MCF 10A (cell line): ENCODE measurements at places on chromosomes 7 and 10. TPM values are rescaled to one million over a fixed set of nuclear protein-coding genes. Genes with fewer than 3 reads are reported as not detected.

The PRPF18 gene
- 27.8 and 31.6 TPM in 2 replicates for total RNA-seq

The MAGI2 gene
- 0.07 and 0.20 TPM in 2 replicates for total RNA-seq

DNA sequence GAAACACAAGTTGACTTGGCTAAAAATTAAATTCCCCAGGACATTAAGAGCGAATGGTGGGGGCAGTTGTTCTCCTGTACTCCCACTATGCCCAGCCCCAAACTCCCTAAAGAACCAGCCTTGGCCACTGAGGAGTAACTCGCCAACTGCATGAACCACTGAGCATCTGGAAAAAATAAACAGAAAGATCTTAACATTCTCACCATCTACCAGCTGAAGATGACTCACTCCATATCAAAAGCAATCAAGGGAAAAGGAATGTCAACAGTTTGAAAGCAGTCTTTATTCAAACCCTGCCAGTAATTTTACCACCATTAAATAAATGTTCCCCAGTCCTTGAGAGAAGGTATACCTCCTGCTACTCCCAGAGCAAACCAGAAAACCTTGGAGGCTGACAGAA is 45.4 kb downstream of the CTTNBP2 start:
- no peak overlapping the region for H3K27ac ChIP-seq
- peak; percentile 20 for DNase-seq
- H3K27me3 ChIP-seq = peaks cover 24% of the 10 kb centered on the region
- no peak overlapping the region for H3K4me3 ChIP-seq

The NET1 gene
- 32.3 and 40.3 TPM in 2 replicates for total RNA-seq

- no peaks in the 10 kb centered on the region for H3K27me3 ChIP-seq
- no peak for DNase-seq
- H3K36me3 ChIP-seq = peaks cover 18% of the 10 kb centered on the region
- no peaks in the 10 kb centered on the region for H3K4me1 ChIP-seq
- H3K4me3 ChIP-seq = no peak overlapping the region
- H3K27ac ChIP-seq = no peak overlapping the region
Measured at GRCh38 chr7:2715341-2716231, 27.6 kb downstream of the AMZ1 start.

The MORN4 gene
- 14.2 and 14.5 TPM in 2 replicates for total RNA-seq

The CRPPA gene
- total RNA-seq = 0.81 and 1.1 TPM in 2 replicates

- H3K4me1 ChIP-seq = peaks cover 12% of the 10 kb centered on the region
- peak; percentile 79 for DNase-seq
- H3K4me3 ChIP-seq = peak overlapping the region; percentile 51
- no peaks in the 10 kb centered on the region for H3K27me3 ChIP-seq
- no peaks in the 10 kb centered on the region for H3K36me3 ChIP-seq
- peak overlapping the region; percentile 69 for H3K27ac ChIP-seq
Measured at GRCh38 chr10:68106656-68107055, 2.6 kb upstream of the MYPN start.

GRCh38 chr10:90929179-90929578 is 8.3 kb upstream of the ANKRD1 start:
- no peaks in the 10 kb centered on the region for H3K27me3 ChIP-seq
- H3K36me3 ChIP-seq = no peaks in the 10 kb centered on the region
- no peak overlapping the region for H3K27ac ChIP-seq
- no peak overlapping the region for H3K4me3 ChIP-seq
- no peak for DNase-seq
- H3K4me1 ChIP-seq = peaks cover 28% of the 10 kb centered on the region
